ENCODE measurements at places on chromosomes 5 and 9.
A peak's percentile ranks its signal among the peaks of the same experiment; 100 is the strongest.

DNA sequence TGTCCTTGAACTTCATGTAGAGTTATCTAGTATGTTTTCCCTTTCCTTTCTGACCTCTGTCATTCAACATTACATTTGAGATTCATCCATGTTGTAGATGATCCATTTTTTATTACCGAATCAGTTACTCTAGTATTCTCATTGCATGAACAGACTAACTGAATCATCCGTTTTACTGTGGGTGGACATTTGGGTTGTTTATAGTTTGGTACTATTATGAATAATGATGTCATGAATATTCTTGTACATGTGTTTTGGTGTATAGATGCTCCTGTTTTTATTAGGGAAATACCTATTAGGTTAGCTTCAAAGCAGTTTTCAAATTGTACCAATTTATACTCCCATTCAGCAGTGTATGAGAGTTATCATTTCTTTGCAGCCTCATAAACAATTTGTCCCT lies 94.3 kb upstream of the NIPAL4 start:
- DNase-seq: no peak

- no peak for DNase-seq
Observed at GRCh38 chr5:57839025-57839424, 356.4 kb upstream of the ACTBL2 start.

DNA sequence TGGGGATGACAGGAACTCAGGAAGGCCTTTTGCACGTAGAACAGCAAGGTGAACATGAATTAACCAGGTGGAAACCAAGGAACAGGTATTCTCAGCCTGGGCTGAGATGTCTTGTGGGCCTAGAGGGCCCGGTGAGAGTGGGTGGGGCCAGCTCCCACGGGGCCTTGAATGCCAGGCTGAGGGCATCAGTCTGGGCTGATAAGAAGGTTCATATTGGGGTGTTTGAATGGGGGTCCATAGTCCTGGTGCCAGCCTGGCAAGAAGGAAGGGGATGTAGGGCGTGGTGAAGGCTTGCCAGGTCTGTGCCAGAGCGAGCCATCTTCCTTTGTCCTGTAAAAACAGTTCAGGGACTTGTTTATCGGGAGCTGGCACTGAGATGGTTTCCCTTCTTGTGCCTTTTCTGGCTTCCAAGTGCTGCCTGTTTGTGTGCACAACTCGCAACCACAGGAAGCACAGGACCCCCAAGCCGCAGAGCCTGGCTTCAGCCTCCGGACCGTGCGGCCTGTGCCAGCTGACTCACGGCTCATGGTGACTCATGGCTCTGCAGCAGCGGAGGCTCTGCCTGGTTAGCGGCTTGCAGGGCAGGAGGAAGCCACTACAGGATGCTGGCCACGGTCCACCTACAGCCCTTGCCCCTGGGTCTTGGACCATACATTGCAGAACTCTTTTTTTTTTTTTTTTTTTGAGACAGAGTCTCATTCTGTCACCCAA lies 2.4 kb downstream of the CARD19 start:
- peak; percentile 76 for DNase-seq

DNA sequence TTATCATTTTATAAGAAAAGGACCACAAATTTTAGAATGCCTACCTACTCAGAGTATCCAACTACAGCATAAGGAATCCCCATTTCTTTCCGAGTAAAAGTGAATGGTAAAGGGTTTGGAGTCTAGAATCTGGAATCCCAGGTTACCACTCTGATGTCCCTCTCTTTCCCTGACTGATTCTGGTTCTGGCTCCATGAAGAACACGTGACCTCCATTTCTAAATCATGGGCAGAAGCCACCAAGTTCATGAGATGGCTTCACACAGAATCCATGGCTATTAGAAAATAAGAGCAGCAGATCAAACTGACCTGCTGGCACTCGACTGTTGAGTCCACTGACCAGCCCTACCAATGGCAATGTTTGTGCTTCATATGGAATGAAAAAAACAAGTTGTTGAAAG lies 40.7 kb downstream of the PFDN1 start:
- DNase-seq: no peak

GRCh38 chr5:104178829-104179456 lies 616.4 kb upstream of the NUDT12 start:
- DNase-seq: peak; percentile 6

GRCh38 chr5:41978676-41979075 lies 53.6 kb downstream of the FBXO4 start:
- no peak for DNase-seq

- no peak for DNase-seq
Observed at GRCh38 chr5:71843111-71843510, 124.0 kb downstream of the CARTPT start.

GRCh38 chr5:171418982-171419687 lies at the start of gene FGF18:
TSS of gene FGF18 (plus strand) at chr5:171419647. CDS start at chr5:171420200, 553 bp downstream.
- no peak for DNase-seq

GRCh38 chr9:136688274-136689107 lies 1.2 kb upstream of the AGPAT2 start:
- DNase-seq: no peak

DNA sequence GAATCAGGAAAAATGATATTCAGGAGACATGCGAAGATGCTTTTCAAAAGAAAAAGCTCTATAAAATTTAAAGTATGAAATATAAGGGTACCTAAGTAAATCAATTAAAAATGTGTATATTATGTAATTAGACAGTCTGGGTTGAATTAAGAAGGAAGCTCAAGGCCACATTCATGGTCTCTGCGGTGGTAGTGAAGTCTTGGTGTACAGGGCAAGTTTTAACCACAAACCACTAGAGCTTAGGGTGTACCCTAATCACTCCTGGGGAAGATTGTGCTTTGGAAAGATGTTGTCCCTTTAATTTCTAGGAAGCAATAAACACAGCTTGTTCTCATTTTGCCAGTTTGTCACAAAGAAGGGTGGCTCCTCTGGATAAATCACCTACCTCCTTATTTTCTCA lies 287.2 kb upstream of the ZNF608 start:
- no peak for DNase-seq

DNA sequence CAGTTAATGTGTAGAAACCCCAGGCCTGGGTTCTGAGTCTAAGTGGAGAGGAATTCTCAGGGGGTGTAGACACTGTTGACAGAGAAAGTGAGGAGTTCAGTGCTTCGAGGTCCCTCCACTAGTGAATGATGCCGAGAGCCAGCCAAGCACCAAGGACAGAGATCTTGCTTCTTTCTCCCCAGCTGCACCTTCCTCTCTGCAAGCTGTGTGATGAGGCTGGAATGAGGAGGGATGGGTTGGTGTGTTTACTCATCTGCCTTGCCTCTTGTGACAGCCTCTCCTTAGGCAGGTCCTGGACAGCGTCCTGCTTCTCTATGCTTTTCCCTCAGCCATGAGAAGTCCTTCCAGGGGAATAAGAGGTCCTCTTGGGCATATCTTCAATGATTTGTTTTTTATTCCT lies 35.3 kb downstream of the HNRNPH1 start:
- DNase-seq: no peak

DNA sequence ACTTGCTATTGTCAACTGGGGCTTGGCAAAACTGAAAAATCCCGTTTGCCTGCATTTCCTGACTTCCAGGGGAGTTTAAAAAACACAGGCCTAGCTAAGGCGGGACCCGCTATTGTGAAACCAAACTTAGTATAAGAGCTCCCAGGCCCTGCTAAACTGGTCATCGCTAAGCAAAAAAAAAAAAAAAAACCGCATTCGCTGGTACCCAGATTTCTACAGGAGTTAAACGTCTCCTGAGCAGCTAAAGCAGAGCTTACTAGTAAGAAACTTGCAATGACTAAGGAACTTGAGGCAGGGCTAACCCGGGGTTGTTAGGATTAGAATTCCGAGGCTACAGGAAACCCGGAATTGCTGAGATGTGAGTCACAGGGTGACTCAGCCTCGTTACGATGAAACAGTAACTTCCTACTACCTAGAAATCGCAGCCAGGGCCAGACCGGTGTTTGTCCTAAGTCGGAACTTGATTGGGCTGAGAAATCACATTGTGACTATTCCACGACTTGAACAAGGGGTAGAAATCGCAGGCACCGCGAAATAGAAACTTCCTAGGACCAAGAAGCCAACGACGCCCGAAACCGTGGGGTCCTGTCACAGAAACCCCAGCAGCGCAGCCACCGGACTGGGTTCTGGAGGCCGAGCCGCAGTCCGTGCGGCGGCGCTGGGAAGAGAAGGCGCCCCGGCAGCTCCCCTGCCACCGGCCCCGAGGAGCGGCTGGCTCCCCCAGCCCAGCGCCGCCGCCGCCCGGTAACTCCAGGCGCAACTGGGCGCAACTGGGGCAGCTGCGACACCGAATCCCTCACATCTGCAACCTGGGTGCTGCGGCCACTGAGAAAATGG lies 89.4 kb downstream of the ANXA2R start:
- DNase-seq: peak; percentile 38

DNA sequence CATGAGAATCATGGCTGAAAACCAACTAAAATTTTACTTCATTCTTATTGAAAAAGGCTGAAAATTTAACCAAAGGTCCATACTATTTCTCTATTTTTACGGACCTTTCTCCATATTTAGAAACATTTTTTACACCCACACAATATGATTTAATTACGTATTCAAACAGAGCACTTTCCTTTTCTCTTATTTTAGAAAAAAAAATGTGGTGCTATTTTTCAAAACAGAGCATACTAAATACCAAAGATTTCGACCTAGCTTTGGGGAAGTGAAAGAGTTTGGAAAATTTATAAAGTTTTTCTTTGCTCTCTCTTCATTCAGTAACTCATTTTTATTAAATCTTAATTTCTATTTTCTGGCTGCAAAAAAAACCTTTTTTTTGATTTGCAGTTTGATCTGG lies 38.1 kb downstream of the RNF145 start:
- no peak for DNase-seq

- no peak for DNase-seq
Observed at GRCh38 chr5:164893071-164893470, 1387.7 kb downstream of the MAT2B start.

GRCh38 chr5:150625831-150626746 lies 14.4 kb upstream of the SYNPO start:
- DNase-seq: no peak

- DNase-seq: no peak
Observed at GRCh38 chr9:86674487-86674886, 272.8 kb downstream of the GAS1 start.

GRCh38 chr9:107340920-107341632 lies 58.0 kb downstream of the RAD23B start:
- DNase-seq: no peak

DNA sequence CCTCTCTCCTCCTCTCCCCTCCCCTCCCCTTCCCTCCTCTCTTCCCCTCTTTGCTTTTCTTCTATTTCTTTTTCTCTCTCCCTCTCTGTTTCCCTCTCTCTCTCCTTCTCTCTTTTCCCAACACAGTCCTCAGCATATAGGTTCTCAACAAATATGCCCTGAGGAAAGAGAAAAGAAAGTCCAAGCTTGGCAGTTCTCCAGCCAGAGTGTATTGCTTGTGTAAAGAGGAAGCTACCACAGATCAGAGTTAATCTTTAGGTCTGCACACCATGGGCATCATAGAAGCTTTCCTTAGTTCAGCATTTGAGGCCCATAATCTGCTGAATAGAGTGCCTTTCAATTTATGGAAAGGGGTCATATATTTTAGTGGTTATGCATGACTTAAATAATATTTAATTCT lies 382.8 kb upstream of the WWC1 start:
- no peak for DNase-seq

- DNase-seq: no peak
Observed at GRCh38 chr9:109974143-109974917, 194.3 kb downstream of the PALM2AKAP2 start.

- DNase-seq: no peak
Observed at GRCh38 chr5:172864747-172865146, 30.7 kb downstream of the ERGIC1 start.

DNA sequence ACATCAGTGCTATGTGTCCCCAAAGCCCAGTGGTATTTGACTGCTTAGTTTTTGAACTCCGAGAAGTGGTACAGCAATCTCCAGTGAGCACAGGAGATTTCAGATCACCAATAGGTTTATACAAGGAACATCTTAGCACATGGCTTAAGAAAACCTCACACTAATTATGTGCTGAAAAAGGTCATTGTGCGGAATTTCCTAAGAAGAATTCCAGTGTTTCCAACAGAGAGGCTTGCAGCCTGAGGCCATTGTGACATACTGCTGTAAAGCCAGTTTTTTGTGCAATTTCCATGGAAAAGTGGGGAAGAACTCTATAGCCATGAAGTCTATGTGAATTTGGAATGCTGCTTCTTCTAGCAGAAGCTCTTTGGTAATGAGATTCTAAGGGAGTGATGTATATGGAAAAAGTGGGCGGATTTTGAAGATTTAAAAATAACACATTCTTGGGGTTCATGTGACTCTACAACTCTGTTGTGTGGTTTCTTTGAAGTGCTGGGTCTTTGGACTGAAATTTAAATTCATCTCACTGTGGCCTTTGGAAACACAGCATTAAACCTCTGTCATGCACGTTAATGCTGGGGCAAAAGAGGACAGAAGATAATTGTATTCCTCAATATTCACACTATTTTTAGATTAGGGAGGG lies 110.5 kb upstream of the CD180 start:
- DNase-seq: no peak

GRCh38 chr5:67802766-67803165 lies 412.8 kb upstream of the PIK3R1 start:
- DNase-seq: no peak

DNA sequence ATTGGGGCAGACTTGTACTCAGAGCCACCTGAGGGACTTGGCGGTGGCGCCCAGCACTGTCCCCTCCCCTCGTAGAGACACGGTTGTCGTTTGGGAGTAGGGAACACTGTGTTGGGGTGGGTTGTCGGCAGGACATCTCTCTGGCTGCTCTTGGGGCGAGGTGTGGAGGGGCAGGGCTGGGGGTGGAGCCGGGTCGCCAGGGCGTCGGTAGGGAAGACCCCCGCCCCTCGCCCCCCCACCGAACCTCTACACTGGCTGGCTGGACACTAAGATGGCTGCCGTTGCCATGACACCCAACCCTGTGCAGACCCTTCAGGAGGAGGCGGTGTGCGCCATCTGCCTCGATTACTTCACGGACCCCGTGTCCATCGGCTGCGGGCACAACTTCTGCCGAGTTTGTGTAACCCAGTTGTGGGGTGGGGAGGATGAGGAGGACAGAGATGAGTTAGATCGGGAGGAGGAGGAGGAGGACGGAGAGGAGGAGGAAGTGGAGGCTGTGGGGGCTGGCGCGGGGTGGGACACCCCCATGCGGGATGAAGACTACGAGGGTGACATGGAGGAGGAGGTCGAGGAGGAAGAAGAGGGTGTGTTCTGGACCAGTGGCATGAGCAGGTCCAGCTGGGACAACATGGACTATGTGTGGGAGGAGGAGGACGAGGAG lies 778 bp downstream of the TRIM41 start:
- DNase-seq: no peak

DNA sequence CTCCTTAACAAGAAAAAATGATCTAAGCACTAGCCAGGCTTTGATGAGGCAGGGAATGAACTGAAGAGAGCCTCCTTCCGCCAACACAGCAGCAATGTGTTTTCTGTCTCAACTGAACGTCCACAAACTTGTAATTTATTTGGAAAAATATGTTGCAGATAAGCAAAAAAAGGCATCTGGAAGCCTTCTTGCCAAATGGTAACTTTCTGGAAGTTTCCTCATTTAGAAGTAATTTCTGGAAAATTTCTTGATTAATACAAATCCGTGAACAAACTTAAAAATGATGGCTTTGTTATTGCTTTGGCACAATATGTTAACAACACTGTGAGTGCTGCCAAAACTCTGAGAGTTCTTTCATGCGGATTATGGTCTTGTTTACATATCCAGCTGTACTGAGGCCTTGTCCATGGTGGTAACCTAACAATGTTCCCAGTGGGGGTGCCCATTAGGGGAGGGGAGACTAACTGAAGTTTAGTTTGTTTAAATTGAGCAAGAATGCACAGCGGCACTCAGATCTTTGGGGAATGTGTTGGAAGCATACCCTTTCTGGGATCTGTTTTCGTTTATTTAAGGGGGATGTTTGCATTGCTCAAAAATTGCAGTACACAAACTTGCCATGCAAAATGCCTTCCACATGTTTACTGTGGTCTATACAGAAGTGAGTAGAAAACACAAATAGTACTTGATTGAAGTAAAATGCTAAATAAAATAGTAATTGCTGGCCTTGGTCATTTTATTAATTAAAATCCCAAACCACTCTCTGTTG lies 334.7 kb downstream of the NR2F1-AS1 start:
- no peak for DNase-seq

Data from C1 segment of cervical spinal cord (tissue), 14 donors.